T1000 (cell line): ENCODE measurements at places on chromosomes 4 and X.

DNA sequence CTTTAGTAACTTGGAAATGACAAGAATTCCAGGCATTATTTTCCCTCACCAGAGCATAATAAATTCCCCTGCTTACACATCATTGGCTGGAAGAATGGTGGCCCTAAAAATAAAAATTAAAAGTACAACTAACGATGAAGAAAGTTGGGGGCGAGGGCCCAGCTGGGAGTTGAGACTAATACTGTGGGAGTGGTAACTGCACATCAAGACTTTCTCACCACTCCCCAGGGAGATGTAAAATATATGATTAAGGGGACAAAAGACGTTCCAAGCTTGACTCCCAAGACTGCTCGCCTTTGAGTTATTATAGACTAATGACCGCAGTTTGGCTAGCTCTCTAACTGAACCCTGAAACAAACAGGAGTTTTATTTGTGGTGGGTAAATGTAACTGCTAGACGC is 30.0 kb downstream of the SMIM31 start:
- DNase-seq = no peak

DNA sequence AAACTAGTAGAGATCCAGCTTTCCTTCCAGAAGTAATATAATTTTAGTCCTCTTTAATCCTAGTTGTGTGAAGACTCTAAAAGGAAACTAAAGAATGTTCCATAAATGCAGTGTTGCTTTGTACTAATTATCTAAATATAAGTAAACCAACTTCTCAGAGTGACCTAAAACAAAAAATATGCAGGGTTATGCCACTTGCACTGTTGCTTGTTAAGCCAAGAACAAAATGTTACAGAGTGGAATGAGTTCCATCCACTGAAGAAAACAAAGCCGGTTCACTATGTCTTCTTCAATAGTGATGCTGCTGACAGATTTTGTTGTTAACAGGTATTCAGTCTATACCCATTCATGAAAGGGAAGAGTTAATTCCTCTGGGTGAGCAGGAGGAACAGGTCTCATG is 252.0 kb upstream of the DIAPH2 start:
- no peak for DNase-seq

DNA sequence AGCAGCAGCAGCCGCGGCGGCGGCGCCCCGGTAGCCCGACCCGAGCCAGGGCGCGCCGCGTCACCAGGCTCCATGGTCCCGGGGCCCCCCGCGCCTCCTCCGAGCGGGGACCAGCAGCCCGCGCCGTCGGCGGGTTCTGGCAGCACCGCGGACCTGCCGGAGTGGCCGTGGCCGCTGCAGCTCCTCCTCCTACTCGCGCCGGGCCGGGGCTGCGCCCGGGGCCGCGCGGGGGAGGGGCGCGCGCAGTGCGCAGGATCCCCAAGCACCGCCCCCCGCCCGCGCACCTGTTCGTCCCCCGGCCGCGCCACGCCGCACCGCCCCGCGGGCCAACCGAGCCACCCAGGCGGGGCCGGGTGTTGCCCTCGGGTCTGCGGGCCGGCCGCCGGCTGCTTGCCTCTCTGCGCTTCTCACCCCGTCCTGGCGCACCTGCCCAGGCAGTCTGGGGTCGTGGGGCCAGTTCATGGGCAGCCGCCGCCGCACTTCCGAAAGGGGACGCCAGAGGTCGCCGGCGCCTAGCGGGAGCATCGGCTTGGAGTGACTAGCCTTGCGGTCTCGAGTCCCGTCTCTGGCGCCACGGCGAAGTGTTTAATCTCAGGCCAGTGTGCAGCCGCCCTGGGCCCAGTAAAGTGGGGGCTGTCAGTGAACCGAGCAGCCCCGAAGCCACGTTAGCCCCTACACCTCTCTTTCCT is at the start of gene SLC9A7:
SLC9A7 (minus strand) TSS at position 163 of the 689 bp plus-strand sequence; CDS start at position 74, 89 bp downstream.
- DNase-seq = peak; percentile 48

DNA sequence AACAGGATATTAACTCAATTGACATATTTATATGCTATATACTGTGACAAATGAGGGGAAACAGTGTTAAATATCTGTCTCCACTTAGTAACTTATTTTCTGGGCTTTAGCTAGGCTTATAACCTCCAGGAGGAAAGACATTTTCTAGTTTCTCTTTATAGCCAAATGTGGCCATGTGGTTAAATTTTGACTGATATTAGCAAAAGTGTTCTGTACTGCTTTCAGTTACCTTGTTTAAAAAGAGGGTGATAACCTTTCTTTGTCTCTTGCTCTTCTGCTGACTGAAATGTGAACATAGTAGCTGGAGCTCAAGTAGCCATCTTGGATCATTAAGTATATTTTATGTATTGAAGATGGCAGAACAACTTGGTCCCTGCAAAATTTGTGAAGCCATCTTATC is 253.7 kb downstream of the PDHA2 start:
- no peak for DNase-seq

GRCh38 chr4:138982754-138983153 is 32.8 kb upstream of the NOCT start:
- no peak for DNase-seq
